Body of pancreas (tissue), 4 donors: ENCODE measurements at places on chromosomes 16 and 17.

DNA sequence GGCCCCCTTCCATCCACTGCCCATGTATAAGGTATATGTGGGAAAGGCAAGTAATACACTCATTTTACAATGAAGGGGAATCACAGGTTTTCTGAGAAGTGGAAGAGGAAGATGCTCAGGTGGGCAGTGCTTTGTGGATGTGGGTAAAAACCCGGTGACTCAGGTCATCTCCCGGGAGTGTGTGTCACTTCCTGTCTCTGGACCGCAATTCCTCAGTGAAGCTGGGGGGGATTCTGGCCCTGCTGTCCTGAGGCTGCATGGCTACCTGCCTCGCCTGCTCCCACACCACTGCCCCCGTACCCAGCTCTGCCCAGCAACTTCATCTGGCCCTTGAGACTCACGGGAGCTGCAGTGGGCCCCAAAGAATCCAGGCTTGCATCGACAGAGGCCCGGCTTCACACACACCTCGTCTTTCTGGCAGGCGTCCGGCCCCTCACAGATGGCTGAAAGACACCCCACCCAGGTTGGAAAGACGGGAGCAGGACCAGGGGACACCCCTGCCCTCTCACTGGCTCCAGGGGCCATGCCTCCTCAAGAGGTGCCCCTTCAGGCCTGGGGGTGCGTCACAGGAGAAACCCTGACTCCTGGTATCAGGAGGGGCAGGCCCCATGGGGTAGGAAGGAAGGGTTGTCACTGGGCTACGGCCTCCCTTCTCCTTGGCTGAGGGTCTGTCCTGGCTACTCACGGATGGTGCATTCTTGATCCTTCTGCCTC is 882 bp downstream of the SCARF1 start:
- no peak for DNase-seq

DNA sequence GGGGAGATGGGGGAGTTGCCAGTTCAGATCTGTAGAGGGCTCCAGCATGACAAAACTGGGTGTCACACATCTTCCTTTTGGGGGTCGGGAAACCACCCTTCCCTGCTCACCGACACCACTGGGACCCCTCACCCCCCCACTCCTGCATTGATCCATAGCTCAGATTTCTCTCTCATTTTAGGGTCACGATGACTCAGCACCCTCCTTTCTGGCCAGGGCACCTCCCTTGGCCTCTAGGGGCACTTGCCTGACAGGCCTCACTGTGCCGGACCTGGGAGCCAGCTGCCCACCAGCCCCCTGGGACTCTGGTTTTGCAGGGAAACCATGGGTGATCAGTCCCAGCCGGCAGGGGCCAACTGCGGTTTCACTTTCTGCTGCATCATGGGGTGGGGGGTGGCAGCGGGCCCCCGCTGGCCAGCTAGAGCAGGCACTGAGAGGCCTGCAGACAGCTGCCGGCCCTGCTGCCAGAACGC is 239.4 kb downstream of the MRTFB start:
- no peak for DNase-seq

DNA sequence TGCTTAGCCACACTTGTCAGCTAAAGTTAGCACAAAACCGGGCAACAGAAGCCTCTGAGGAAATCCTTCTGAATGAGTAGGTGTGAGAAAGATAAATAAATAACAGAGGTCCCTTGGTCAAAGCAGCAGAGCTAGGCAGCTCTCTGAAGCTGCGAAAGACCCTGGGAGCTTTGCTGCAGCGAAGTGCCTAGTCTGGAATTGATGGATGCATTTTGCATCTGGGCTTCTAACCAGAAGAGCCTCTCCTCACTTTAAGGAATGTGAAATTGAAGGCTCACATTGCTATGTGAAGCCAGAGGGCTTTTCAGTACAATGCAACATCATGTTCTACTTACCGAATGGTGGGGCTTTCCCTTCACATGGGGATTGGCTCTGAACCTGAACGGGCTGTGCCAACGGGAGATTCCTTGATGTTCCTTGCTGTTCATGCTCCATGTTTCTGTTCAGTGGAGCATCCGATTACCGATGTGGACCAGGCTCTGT is 274.6 kb downstream of the HS3ST3B1 start:
- no peak for DNase-seq

GRCh38 chr17:39631403-39631802 is 4.7 kb downstream of the PPP1R1B start:
- no peak for DNase-seq

DNA sequence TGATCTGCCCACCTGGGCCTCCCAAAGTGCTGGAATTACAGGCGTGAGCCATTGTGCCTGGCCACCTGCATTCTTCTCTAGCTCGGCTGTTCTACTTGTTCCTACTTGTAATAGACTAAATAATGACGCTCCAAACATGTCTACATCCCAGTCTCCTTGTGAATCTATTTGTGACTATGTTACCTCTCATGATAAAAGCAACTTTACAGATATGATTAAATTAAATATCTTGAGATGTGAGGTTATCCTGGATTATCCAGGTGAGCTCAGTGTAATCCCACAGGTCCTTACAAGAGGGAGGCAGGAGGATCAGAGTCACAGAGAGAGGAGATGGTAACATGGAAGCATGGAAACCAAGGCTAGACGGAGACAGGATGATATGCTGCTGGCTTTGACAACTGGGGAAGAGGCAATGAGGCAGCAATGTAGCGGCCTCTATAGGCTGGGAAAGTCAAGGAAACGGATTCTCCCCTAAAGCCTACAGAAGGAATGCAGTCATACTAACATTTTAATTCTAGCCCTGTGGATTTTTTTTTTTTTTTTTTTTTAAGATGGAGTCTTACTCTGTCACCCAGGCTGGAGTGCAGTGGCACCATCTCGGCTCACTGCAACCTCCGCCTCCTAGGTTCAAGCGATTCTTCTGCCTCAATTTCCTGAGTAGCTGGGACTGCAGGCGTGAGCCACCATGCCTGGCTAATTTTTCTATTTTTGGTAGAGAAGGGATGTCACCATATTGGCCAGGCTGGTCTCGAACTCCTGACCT is 5.0 kb upstream of the LASP1 start:
- DNase-seq, result no peak
